ENCODE measurements at places on chromosomes 6 and 20.

- DNase-seq: no peak
Measured at GRCh38 chr20:36927704-36928103, 23.8 kb downstream of the SAMHD1 start.

DNA sequence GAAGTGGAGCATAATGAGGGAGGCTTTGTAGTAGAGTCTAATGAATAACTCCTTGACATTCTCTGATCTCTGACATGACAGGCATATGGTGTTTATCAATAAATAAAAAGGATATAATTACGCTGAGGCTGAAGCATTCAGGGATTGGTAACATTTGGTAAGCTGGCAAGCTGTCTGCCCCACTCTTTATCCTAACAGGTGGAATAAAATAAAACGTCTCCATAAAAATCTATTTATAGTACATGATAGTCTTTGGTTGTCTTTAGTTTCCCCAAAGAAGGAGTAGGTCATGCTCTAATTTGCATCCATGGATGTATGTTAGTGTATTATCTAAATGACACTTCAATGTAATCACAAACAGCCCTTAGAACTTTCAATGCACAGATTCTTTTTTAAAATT lies 30.9 kb upstream of the RBM24 start:
- DNase-seq: no peak

- no peak for DNase-seq
Measured at GRCh38 chr6:4727671-4728435, 48.4 kb upstream of the CDYL start.

DNA sequence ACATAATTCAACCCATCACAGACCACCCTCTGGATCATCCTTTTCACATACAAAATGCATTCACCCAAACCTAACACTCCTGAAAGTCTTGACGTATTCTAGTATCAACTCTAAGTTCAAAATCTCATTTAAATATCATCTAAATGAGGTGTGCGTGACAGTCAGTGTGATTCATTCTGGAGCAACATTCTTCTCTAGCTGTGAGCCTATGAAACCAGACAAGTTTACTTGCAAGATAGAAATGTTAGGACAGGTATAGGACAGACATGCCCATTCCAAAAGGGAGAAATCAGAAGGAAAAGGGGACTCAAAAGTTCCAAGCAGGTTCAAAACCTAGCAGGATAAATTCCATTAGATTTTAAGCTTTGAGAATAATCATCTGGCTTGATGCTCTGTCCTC lies 329.7 kb downstream of the CD83 start:
- no peak for DNase-seq

DNA sequence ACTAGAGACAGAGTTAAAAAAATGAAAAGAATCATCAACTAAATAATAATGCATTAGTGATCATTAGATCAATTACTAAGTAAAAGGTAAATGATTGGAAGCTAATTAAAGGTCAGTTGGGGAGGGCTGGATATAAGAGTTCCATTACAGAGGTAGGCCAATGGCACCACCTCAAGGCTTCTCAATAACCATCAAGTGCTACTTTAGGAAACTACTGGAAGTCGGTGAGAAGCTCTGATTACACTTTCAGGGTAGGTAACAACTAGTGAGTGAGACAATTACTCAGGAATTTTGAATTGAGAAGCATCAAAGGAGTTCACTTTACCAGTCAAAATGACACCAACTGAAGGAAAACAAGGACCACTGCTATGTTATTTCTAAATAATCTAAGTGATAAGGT lies 90.2 kb upstream of the HDAC2 start:
- no peak for DNase-seq

DNA sequence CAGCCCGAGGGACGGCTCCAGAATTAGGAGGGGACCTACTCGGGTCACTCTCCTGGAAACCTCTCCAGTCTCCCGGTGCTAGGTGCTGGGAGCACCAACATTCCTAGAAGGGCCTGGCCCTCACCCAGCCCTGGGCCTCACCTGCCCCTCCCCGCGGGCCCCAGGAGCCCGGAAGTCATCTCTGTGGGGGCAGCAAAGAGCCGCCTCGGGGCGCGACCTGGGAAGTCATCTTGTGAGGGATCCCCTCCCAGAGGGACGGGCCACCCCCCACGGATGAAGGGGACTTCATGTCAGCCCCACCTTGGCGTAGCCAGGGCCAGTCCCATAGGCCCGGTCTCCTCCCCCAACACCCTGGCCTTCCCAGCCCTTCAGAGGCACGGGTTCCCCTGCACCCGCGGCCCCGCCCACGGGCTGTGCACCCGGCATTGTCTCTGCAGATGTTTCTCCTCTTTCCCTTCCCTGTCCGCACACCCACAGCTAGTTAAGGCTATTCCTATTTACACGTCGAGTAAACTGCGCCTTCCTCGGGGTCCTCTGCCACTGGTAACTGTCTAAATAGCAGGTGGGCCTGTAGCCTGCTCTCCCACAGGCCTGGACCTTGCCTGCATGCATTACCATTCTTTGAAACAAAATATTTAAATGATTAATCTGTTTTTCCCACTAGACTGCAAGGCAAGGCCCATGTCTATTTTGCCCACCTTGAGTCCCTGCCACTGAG lies 896 bp upstream of the RNASET2 start:
- DNase-seq: no peak

DNA sequence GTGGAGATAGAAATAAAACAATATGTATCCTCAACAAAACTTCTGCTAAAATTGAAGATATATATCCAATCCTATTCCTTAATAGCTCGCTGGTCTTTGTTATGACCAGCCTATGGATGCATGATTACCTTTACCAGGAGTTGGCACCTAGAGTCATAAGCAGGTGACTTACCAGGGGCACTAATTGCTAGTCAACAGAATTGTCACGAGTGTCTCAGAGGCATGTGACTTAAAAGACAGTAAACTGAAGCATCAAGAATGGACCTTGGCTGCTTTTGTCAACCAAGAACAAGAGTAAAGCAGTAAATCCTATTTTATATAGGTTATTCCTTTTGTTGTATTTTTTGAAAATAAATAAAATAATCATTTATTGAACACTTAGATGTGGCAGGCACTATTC lies 115.4 kb downstream of the MYO6 start:
- DNase-seq: no peak

Measured in osteoblast (primary cell).